Right lung (tissue), 10 donors: ENCODE measurements at places on chromosomes 11 and 22. TPM values are rescaled to one million over a fixed set of nuclear protein-coding genes. Genes with fewer than 3 reads are reported as not detected.

DNA sequence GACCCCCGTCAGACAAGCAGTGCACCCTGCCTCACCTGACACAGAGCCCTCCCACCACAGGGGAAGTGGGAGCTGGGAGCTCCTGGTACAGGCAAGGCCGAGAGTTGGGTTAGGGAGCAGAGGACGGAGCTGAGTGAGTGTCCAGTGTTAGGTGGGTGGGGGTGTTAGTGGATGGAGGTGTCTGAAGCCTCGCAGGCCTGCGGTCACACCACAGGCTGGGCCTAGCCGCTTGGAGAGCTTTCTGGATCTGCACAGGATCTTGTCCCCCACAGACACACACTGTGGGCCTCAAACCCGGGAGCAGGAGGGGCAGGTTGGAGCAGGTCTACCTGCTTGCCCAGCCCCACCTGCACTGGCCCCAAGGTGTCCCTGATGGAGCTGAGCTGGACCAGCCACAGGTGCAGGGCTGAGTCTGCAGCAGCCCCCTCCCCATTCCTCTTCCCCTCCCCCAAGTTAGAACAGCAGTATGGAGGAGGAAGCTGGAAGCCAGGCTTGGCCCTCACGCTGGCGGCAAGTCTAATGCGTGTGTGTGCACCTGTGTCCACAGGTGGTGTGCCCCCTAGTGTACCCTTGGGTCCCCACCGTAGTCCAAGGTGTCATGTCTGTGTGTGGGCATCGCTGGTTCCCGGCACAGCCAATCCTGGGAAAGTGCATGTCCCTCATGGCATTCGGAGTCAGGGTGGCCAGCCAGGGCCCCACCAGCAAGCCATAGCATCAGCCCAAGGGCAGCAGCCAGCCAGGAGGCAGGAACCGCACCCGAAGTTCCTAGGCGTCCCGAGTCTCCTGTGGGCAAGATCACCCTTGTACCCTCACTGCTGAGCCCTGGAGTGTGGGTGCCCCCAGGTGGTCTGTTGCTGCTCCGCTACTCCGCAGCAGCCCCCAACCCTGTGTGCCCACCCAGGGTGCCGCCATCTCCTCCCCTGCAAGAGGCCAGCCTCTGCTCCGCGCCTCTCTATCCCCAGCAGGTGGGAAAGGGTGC, 2.0 kb upstream of the GATD1 start:
- DNase-seq = no peak

- DNase-seq = no peak
Observed at GRCh38 chr11:66970807-66971442, 4.2 kb upstream of the C11orf86 start.

DNA sequence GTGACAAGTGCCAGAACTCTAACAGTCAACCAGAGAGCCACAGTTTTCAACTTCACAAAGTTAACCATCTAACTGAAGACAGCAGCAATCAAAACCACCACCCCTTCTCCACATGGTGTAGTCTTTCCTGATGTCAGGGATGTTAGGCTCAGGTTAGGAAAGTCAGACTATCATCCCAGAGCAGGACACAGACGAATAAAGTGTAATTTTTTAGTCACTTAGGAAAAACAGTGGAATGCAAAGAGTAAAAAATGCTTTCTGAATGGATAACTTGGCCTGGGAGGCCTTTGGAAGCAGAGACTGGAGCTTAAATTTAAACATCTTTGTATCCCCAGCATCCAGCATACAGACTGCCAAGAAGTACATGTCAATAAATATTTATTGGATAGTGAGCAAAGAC, 15.4 kb downstream of the OR51B4 start:
- DNase-seq = no peak

- no peak for DNase-seq
Observed at GRCh38 chr22:47178339-47178738, 415.9 kb downstream of the TBC1D22A start.

- no peak for DNase-seq
Observed at GRCh38 chr11:75199412-75199955, 41.1 kb upstream of the TPBGL start.

GRCh38 chr11:62876712-62877111, 4.0 kb upstream of the SLC3A2 start:
- no peak for DNase-seq

ASRGL1 gene
- polyA plus RNA-seq = 2.3 TPM
